ENCODE measurements at places on chromosomes 4 and X.

DNA sequence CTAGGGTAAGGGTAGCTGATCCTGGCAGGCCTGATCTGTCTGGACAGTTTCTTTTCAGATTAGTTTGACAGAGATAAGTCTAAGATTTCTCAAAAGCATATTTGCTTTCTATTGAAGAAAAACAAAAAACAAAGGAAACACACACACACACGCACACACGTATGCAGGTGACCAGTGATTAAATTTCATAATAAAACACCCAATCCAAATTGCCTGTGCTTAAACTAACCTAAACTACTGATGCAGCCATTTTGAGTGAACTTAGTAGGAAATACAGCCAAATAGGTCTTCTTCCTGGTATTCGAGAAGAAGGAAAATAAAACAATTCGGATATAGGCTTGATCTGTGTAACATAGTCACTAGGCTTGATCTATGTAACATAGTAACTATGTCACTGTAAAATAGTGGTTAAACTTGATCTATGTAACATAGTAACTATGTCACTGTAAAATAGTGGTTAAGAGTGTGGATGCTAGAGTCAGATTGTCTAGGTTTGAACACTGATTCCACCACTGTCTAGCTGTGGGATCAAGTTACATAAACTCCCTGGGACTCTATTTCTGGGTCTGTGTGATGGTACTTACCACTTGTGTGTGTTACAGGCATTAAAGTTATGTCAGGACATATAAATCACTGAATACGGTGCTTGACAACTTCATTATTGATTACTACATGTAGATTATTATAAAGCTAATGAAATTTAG is 9.8 kb upstream of the CCNG2 start:
- DNase-seq, result no peak

DNA sequence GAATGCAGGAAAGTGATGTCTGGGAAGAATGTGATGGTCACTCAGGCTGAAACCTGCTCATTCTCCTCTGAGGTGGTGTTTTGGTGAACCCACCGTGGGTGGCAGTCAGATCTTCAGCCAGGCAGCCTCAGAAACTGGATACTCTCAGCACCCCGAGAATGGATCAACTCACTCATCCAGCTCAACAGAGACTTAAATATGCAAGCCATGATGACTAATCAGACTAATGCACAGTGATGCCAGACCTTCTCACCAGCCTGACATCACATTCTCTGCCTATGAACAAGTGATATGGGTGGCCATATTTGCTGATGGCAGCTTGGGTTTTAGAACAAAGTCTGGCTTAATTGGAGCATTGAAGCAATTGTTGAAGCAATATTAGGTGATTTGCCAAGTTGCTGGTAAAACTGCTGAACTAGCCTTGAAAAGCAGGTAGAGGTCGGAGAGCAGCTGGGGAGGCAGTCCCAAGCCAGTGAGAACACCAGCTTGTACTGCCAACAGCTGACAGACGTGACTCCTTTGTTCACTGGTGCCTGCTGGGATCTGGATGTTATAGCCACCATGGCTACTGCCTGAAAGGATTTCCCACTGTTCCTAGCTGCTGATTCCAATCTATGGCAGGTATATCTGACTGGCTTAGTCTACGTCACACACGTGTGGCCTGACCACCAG is 608.1 kb downstream of the MID1IP1 start:
- no peak for DNase-seq

DNA sequence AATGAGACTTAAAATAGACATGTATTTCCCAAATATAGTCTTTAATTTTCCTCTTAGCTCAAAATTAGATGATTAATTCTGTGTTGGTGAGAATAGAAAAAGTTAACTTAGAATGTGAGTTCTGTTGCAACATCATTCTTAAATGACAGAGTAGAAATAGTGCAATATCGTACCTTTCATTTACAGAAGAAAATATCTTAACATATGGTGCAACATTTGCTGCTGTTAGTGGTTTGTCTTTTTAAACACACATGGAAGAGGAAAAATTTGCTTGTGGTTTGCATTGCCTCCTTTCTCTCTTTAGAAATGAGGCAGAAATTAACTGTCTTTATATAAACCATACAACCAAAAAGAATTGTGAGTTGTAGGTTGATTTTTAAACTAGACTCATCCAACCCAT is 39.3 kb upstream of the FHDC1 start:
- peak; percentile 78 for DNase-seq

DNA sequence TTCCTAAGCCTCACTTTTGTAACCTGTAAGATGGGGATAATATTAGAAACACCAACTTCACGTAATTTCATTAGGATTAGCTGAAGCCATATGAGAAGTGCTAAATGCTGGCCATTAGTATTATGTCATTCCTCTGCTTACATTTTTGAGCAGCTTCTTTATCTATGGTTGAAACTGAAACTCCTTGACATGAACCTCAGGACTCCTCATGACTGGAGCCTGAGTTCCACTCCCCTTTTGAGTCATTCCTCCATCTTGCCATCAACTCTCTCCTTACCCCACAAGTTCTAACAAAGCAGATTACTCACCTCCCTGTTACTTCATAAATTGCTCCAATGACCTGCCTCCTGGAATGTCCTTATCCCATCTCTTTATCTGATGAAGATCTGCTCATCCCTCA is 123.2 kb upstream of the KCNIP4 start:
- no peak for DNase-seq

GRCh38 chr4:137997496-137997895 is 244.7 kb downstream of the SLC7A11 start:
- no peak for DNase-seq

- DNase-seq, result peak; percentile 11
Observed at GRCh38 chrX:109886122-109886761, 116.7 kb upstream of the TMEM164 start.

GRCh38 chr4:65819192-65819591 is 148.9 kb upstream of the EPHA5 start:
- no peak for DNase-seq

GRCh38 chr4:47071901-47072341 is 40.6 kb downstream of the GABRB1 start:
- no peak for DNase-seq

All from AML-193 (cell line).